Panc1 (cell line): ENCODE measurements at places on chromosomes 5 and 9.

- no peak for DNase-seq
These were observed 53.2 kb upstream of the SMIM32 start for GRCh38 chr5:136246122-136246521.

DNA sequence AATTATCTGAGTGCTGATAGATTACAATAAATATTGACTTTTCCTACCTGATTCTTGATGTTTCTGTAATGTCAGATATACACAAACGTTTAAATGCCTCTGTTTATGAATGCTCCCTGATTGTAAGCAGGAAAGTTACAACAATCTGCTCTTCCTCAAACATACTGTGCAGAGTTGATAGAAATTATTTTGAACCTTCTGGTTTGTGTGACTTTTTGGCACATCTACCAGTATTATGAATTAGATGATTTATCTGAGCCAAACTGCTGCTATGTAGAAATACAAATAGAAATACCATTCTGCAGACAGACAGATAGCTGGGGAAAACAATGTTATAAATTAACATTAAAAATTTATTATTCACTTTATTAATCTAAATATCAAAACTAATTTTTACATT, 113.0 kb downstream of the SLF1 start:
- DNase-seq, result no peak

GRCh38 chr5:61304590-61305381, 27.3 kb upstream of the ZSWIM6 start:
- DNase-seq, result peak; percentile 94

GRCh38 chr9:84966876-84967830, 297.6 kb downstream of the NTRK2 start:
- no peak for DNase-seq

DNA sequence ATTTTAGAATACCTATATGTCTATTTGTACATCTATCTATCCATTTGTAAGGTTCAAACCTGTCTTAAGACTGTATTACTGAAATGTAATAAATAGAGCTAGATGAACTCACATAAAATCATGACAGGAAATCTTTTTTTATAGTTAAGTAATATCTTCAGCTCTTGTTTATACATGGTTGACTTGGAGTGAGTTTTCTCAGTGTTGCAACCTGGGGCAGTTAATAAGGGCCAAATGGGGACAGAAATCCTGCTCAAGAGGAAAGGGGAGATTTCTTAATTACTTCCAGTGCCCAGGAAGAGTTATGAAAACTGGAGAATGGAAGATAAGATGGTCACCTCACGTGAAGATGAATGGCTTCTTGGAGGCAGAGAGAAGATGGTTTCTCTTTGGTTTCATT, 265.1 kb upstream of the FBXL7 start:
- no peak for DNase-seq

DNA sequence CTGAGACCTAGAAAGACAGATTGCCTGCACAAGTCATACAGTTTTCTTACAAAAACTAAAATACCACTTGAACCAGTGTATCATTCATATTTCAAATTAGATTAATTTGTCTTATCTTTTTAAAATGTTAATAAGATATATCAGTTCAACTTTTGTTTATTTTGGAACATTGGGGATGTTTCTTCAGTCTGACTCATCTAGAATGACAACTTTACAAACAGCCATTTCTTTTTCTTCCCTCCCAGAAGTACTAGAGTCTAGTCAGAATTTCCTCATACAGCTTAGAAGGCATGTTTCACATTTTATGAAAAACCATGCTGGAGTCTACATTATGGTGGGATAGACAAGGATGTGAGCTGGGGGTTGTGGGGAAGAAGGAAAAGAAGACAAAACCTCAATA, 262.5 kb downstream of the NFIB start:
- DNase-seq, result no peak

- no peak for DNase-seq
These were observed 617.6 kb downstream of the KIF4B start for GRCh38 chr5:155631116-155631515.

- no peak for DNase-seq
These were observed 114.8 kb downstream of the WNK2 start for GRCh38 chr9:93298498-93299417.

DNA sequence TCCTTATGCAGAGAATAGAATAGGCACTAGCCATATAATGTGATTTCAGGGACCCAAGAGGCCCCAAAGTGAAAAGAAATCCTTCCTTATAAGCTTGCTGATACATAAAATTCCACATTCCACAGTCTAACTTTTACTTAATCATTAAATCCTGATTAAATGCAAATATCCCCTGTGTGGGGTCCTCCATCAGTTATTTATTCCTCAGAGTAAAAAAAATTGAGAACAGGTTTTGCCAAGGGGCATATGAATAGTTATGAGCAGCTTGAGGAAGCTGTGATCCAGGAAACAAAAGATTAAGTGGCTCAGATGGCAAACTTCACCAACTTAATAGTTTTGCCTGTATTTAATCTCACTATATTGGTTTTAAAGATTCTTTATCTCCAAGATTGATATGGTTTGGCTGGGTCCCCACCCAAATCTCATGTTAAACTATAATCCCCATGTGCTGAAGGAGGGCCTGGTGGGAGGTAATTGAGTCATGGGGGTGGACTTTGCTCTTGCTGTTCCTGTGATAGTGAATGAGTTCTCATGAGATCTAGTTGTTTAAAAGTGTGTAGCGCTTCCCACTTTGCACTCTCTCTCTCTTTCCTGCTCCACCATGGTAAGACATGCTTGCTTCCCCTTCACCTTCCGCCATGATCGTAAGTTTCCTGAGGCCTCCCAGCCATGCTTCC, 324.9 kb downstream of the NPR3 start:
- no peak for DNase-seq

GRCh38 chr5:118620233-118620632, 368.1 kb downstream of the DTWD2 start:
- no peak for DNase-seq

- no peak for DNase-seq
These were observed 3.5 kb upstream of the SPOCK1 start for GRCh38 chr5:137502632-137503031.

- DNase-seq, result no peak
These were observed 462.2 kb upstream of the DMAC1 start for GRCh38 chr9:8261737-8262136.

- no peak for DNase-seq
These were observed 30.9 kb downstream of the JAK2 start for GRCh38 chr9:5015934-5016333.

GRCh38 chr5:2910401-2911175, 159.1 kb upstream of the IRX2 start:
- no peak for DNase-seq

GRCh38 chr5:81230416-81230815, 2.7 kb upstream of the CKMT2 start:
- DNase-seq, result no peak

DNA sequence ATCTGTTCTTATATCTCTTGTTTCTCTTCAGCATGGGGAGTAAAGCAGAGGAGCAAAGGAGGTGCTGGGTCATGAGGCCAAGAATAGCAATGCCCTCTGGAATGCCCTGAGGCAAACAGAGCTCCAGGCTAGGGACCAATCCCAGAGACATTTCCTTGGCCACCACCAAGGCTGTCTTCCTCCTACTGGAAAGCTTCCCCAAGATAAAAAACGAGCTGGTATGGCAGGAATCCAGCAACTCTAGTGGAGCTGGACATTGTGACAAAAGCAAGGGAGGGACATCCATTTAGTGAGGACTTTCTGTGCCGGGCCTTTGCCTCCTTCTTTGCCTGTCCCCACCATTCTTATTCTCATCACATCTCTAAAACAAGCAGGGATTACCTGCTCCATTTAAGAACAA, 161.6 kb downstream of the ASTN2 start:
- no peak for DNase-seq

DNA sequence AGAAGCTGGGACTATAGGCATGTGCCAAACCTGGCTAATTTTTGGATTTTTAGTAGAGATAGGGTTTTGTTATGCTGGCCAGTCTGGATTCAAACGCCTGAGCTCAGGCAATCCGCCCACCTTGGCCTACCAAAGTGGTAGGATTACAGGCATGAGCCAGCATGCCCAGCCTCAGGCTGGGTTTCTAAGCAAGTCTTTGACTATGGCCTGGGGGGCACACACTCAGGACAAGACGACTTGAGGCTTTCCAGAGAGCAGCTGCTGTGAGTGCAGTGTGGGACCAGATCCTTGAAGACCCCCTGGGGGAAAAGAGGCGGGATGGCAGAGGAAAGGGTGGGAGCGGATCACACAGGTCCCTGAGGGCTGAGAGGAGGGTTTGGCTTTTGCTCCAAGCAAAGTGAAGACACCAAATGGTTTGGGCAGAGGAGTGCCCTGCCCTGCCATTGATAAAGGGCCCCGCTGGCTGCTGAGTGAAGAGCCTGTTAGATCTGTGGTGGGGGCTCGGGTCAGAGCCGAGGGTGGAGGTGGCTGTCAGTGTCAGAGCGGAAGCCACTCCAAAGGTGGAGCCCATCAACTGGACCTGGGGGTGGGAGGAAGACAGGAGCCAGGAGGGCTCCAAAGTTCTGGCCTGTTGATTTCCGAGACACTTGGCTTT, 46.8 kb upstream of the FUBP3 start:
- DNase-seq, result no peak

DNA sequence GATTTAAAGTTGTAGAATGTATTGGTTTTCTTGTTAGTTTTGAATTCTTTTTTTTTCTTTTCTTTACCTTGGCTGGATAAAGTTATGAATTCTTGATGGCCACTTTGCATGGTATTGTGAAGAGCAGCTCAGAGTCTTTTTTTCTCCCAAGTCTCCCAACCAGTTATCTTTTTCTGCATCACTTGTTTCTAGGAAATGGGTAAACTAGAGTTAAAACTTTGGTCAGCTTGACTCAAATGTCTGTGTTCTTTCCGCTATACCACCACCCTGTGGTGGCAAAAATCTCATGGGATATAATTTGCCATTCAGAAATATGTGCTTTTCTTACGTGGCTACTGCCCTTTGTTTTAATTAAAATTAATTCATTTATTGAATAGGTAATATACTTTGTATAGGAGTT, 113.2 kb downstream of the UNC13B start:
- DNase-seq, result no peak

GRCh38 chr5:171488876-171489275, 69.4 kb downstream of the FGF18 start:
- DNase-seq, result no peak

DNA sequence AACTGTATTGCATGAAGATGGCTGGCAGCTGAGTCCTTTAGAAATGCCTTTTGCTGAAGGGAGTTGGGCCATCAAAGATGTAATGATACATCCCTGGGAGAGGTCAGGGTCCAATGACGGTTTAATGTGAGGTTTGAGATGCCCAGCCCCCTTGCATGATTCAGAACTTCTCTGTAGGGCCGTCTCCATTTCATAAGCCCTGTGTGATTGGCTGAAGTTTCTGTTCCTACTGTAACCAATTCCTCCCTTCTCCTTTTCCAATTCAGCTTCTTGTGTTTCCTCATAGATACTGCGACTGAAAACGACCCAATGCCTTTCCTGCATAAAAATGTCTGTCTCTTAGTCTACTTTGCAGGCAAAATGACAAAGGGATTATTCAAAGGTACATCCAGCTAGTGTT, 47.9 kb upstream of the ST8SIA4 start:
- DNase-seq, result no peak

DNA sequence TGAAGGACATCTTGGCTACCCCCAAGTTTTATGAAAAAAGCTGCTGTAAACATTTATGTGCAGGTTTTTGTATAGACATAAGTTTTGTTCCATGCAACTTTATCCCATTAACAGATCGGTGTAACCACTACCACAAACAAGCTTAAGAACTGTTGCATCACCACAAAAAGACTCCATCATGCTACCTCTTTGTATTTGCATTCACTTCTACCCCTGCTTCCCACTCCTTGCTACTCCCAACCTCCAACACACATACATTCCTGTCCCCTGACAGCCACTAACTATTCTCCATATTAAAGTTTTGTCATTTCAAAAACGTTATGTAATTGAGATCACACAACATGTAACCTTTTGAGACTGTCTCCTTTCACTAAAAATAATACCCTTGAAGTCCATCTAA, 57.8 kb upstream of the LHFPL2 start:
- DNase-seq, result no peak

- no peak for DNase-seq
These were observed 25.6 kb downstream of the PDE8B start for GRCh38 chr5:77235846-77236721.

- no peak for DNase-seq
These were observed 31.8 kb upstream of the PLCXD3 start for GRCh38 chr5:41542183-41542582.

- no peak for DNase-seq
These were observed 40.8 kb upstream of the LARP1 start for GRCh38 chr5:154714266-154714986.

- DNase-seq, result no peak
These were observed 11.4 kb downstream of the CTNND2 start for GRCh38 chr5:11892832-11893231.

GRCh38 chr5:161040818-161041217, 188.8 kb upstream of the ATP10B start:
- no peak for DNase-seq

DNA sequence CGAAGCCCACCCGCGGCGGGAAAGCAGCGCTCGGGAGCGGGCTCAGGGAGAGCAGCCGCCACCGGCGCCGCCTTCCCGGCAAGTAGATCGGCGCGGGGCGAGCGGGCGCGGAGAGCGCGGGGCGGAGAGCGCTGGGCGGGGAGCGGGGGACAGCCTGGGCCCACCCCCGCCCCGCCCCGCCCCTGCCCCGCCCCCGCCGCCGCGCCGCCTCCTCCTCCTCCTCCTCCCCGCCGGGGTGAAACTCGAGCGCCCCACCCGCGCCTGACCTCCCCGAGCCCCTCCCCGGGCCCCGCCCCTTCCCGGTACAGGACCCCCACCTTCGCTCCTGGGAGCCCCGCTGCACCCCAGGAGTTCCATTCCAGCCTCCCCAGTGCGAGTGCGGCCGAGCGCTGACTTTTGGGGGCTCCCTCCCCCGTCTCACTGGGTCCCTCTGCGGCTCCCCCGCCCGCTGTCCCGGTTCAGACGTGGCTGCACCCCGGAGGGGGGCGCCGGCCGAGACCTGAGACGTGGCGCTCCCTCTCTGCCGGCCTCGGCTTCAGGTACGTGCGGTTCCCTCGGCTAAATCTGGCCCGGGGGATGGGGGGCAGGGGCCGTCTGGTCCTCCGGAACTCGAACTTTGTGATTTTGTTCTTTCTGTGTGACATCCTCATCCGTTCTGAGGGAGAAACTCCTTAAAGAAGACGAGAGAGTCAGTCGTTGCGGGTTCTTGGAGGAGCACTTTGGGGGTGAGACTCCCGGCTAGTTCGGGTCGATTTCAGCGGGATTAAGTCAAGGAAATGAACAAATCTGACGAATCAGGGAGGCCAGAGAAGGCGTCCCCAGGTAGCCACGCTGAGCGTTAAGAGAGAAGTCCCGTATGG, at the start of gene SEMA5A:
Gene SEMA5A, minus strand, starts transcription at position 84 of the 860 bp plus-strand sequence. CDS start 166,129 bp downstream, outside the sequence.
- DNase-seq, result no peak

DNA sequence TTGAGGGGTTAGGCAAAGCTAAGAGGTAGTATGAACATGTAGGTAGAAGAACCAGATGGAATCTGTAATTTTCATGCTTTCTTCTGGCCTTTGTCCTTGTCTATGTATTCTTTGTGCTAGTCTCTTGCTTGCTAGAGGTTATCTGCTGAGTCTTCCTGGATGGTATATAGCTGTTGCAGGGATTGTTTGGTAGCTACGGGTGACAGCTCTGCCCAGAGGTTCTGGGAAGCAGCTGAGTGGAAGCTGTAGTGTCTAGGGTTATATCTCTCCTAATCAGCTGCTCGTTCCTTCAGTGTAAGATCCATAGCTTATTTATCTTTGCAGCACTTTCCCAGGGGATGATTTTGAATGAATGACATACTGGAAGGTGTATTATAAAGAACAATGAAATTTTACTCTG, 100.3 kb downstream of the ATG10 start:
- DNase-seq, result no peak
